ENCODE measurements at places on chromosomes 1 and 21.

DNA sequence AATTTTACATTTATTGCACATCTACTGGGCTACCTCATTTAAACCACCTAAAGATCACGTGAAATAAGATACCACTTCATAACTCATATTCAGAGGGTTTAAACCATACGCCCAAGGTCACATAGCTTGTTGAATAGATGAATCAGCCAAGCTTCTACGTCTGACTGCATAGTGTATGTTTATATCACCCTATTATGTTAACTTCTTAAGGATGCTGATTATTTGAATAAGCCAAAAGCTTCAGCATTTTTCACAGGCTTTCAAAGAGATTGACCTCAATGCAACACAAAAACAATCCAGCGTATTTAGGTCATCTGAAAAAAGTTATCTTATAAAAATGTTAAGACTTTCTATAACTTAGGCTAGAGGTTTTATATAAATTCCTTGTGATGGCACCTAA is 373.8 kb downstream of the TGFB2 start:
- DNase-seq: no peak

DNA sequence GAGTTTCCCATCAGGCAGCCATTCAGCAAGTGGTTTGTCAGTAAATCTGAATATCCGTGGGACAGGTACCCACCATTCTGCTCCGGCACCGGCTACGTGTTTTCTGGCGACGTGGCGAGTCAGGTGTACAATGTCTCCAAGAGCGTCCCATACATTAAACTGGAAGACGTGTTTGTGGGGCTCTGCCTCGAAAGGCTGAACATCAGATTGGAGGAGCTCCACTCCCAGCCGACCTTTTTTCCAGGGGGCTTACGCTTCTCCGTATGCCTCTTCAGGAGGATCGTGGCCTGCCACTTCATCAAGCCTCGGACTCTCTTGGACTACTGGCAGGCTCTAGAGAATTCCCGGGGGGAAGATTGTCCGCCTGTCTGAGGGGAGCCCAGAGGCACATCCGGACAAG is 48.4 kb downstream of the B3GALT5 start:
- no peak for DNase-seq

DNA sequence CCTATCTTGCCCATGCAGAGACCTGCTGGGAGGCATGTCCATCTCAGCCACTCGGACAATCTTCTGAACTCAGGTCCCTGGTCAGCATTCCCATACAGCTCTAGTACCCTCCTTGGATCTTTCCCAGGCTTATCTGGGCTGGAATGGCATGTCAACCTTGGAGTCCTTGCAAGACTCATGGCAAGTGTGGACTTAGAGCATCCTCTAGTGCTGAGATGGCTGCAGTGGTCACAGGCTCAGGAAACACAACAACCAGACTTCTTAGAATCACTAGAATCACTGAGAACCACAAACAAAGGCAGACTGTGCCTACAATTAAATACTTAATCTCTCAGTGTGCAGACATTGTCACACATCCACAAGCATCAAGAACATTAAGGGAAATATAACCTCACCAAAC is 73.1 kb upstream of the TSHB start:
- no peak for DNase-seq

DNA sequence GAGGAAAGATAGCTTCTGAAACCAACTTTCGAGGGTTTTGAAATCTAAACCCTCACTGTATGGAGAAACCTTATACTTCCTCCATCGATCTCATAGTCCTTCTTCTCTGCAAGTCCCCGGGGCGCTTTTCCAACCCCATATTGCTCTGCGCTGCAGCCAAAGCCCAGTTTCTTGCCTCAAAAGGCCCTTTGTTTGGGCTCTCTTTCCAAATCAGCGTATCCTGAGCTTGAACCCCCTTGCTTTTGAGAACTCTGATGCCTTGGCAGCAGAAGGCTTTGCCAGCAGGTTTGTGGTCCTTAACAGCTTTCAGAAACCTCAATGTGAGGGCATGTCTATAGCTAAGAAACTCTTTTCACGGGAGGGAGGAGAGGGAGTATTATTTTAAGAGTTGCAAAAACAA is 21.6 kb downstream of the PLPP3 start:
- DNase-seq: no peak

DNA sequence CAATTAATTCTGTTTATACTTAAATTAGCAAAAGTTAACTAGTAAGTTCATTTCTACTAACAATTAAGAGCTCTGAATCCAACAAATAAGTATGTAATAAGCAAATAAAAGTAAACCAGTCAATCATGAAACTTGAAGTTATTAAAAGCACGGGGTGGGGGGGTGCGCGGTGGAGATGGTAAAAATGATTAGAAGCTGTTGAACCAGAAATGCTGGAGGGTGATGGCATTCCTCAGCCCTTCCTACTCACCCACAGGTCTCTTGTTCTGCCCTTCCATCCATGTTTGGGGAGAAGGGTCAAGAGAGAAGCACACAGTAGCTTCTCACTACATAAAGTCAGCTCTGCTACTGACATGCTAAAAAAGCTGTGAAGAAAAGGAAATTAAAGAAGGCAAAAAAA is 63.5 kb downstream of the AKT3 start:
- DNase-seq: no peak

GRCh38 chr1:19582318-19582717 is 61.8 kb upstream of the NBL1 start:
- peak; percentile 68 for DNase-seq

GRCh38 chr21:44875316-44875700 is 1.8 kb upstream of the PTTG1IP start:
- no peak for DNase-seq

GRCh38 chr21:15190412-15190811 is 125.6 kb upstream of the NRIP1 start:
- DNase-seq: no peak

GRCh38 chr21:31446226-31446855 is 102.3 kb upstream of the TIAM1 start:
- DNase-seq: no peak

GRCh38 chr1:227607336-227607898 is 44.1 kb downstream of the ZNF678 start:
- no peak for DNase-seq

DNA sequence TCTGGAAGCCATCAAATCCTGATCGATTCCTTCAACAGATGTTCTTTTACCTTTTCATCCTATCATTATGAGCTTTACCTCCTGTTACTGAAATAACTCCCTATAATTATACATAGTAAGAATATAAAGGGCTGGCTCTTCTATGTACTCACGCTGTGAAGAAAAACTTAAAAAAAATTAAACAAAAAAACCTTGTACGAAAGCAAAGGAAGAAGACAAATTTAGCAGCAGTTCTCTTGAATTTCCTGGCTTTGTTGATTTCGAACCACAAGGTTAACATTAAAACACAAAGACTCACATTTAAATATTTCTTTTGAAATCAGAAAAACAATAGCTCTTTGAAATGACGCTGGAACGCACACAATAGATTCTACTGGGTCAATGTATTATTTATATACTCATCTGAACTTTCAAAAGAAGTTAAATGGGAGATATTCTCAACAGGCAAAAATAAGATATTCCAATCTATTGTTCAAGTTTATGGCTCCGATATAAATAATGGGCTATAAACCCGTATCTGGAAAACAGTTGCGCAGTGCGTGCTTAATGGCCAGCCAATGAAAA is 13.6 kb upstream of the SPEN start:
- no peak for DNase-seq

- DNase-seq: peak; percentile 34
Measured at GRCh38 chr1:151251656-151252470, 2.7 kb upstream of the PSMD4 start.

DNA sequence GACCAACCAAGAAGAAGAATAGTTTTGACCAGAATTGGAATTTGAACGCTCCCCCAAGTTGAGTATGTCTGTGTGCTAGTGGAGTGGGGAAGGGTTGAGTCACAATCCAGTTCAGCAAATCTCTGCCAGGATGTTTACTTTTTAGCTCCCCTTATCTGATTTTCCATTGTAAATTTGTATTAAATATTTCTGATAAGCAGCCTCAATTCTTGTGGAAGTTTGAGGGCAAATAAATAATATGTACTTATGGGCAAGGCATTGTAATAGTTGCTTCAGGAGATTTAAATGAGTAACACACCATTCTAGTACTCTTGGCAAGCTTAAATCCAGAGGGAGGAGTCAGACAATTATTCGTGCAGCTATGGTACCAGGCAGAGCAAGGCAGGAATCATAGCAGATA is 14.4 kb downstream of the CXADR start:
- DNase-seq: no peak

DNA sequence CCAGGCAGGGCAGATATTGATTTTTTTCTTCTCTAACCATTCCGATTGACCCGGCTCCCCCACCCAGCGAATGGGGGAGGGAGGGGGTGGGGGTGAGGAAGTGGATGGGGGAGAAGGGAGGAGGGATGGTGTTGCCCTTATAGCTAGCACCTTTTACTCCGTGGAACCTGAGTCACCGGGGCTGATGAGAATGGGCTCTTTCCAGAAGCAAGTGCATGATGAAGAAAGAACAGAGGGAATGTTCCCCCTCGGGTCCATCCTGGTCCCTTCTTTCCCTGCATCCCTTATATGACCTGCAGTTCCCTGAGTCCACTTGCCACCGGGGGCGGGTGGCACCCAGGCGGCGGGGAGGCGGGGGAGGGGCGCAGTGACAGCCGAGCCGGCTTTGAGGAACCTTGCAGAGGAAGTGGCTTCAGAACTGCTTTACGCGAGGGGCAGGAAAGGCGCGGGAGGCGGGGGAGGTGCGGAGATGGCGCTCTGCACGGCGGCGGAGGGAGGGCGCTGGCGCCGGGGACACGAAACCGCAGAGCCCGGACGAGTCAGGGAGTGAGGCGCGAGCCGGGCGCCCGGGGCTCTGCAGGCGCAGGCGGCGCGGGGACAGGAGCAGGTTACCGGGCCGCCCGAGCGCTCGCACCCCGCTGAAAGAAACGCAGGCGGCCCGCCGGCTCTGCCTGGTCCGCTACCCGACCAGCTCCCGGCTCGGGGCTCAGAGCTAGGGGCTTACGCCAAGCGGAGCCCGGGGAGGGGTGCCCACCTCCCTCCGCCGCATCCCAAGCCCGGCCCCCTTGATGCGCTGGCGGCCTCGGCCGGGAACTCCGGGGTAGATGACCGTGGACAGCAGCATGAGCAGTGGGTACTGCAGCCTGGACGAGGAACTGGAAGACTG is 49.7 kb downstream of the RASSF5 start:
- peak; percentile 84 for DNase-seq

GRCh38 chr1:203769505-203770343 is 4.7 kb downstream of the LAX1 start:
- DNase-seq: no peak

Data from activated T-helper 9 cell treated with anti-CD3 and anti-CD28 coated beads, Interleukin-2, amount 50 U/mL, for 16 hours (primary cell).